ENCODE measurements at places on chromosomes 11 and 22.

DNA sequence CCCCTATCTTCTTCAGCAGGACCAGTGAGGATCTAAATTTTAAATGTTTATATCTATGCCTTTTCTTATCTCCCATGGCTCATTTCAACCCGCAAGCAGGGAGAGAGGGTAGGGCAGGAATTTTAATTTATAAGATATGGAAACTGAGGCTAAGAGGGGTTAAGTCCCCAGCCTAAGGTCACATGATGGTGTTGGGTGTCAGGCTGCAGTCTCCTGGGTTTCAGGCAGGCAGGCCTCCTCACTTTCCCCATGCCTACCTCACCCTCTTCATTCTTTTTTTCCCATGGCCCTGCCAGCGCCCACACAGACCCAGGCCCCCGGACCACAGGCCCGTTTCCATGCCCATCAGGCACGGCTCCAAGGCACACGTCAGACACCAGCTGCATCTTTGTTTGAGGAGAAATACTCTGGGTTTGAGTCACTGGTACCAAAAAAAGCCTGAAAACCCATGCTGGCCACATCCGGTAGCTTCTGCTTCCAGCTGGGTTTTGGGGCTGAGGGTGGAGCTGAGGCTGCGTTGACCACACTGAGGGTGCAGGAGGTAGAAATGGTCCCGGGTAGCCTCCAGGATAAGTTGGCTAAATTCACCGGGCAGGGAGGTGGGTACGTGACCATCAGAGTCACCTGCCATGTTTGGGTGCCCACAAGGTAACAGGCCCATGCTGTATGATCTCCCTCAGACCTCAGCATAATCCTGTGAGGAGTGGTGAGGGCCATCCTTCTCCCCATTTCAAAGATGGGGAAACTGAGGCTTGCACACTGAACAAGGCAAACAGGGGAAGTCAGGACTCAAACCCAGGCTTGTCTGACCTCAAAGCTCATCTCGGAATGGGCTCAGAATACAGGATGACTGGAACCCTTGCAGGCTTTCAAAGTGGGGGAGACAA, 7.5 kb downstream of the CRYBB1 start:
- peak; percentile 80 for DNase-seq

GRCh38 chr11:12684816-12685215, 10.6 kb downstream of the TEAD1 start:
- DNase-seq: no peak

DNA sequence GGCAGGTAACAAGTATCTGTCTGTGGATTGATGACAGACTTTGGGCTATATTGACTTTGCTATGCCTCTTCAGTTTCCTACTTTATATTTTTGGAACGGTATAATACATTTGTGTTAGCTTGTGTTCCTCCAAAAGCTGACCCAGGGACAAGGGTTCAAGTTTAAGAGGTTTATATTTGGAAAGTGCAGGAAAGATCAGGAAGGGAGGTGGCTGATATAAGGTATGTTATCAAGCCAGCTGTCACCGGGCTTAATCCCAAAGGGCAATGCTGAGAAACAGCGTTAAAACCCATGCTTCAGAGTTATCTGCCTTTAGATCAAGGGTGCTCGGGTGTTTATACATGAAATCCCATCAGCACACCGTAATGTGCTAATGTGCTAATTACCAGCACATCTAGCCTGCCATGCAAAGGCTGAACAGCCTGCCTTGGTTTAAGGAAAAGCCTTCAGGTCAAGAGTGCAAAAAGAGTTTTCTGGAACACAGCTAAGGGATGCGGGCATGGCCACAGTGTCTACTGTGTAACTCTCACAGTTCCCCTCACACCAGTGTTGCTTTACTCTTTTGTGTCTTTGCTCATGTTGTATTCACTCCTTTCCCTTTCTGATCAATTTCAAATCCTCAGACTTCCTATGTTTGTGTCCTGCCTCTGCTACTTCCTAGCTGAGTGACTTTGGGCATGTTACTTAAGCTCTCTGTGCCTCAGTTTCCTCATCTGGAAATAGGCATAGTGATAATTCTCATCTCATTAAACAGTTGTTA, 77.5 kb downstream of the BDNF start:
- DNase-seq: no peak

DNA sequence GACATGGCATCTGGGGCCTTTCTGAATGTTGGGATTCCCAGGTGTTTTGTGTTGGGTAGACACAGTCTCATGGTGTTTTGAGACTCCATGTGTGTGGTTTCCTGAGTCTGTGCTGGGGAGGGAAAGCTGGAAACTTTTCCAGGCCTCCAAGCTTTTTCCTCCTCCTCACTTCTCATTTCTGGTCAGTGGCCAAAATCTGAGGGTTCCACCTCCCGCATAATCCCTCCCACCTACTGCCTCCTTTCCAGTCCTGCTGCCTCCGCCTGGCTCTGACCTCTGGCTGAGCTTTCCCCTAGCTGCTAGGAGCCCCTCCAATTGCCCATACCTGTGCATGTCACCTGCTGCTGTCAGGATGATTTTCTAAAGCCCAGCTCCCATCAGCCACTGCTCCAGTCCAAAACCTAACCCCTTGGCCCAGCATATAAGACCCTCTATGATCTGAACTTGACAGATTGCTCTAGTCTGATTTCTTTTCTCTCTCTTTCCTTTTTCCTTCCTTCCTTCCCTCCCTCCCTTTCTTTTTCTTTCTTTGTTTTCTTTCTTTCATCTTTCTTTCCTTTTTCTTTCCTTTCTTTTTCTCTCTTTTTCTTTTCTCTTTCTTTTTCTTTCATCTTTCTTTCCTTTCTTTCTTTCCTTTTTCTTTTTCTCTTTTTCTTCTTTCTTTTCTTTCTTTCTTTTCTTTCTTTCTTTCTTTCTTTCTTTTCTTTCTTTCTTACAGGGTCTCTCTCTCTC, 51.4 kb upstream of the NECTIN1 start:
- no peak for DNase-seq

DNA sequence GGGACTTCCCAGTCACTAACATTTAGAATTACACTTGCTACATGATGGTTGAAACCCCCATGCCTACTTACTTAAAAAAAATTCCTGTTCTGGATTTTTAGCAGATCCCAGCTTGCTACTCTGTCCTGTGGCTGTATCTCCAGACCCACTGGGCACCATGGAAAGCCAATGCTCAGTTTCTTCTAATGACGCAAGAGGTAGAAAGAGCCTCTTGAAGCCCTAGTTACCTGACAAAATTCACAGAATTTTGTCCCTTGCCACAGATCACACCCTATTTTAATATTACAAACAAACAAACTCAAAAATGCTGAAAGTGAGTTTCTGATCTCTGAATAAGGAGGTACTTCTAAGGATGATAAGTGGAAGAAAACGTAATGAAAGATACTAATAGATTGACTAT, 24.3 kb upstream of the TENM4 start:
- DNase-seq: no peak

GRCh38 chr11:37107415-37107814, 509.4 kb upstream of the RAG2 start:
- no peak for DNase-seq
